ENCODE measurements at places on chromosomes 7 and 10.

GRCh38 chr7:156751319-156751718, 110.7 kb downstream of the RNF32 start:
- DNase-seq, result no peak

GRCh38 chr7:2800220-2800930, 43.7 kb downstream of the GNA12 start:
- no peak for DNase-seq

- no peak for DNase-seq
These were observed 1190.5 kb upstream of the LRRTM3 start for GRCh38 chr10:65735382-65735781.

- DNase-seq, result no peak
These were observed 79.4 kb upstream of the LRRN3 start for GRCh38 chr7:111011520-111011919.

DNA sequence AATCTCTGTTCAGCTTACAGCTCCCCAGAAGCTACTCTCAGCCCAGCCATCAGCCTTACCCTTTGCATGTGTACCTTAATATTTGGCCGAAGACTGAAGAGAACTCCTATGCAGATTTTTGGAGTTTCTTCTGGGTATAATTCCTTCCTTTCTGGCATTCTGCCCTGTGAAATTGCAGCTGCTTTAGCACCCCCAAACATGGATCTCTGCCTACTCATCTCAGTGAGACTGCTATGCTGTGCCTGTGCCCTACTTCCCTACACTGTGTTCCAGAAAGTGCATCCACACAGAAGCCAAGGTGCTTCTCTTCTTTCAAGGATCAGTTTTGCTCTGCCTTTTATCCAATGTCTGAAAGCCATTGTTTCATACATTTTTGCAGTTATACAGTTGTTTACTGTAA, 81.6 kb downstream of the NPY start:
- no peak for DNase-seq

DNA sequence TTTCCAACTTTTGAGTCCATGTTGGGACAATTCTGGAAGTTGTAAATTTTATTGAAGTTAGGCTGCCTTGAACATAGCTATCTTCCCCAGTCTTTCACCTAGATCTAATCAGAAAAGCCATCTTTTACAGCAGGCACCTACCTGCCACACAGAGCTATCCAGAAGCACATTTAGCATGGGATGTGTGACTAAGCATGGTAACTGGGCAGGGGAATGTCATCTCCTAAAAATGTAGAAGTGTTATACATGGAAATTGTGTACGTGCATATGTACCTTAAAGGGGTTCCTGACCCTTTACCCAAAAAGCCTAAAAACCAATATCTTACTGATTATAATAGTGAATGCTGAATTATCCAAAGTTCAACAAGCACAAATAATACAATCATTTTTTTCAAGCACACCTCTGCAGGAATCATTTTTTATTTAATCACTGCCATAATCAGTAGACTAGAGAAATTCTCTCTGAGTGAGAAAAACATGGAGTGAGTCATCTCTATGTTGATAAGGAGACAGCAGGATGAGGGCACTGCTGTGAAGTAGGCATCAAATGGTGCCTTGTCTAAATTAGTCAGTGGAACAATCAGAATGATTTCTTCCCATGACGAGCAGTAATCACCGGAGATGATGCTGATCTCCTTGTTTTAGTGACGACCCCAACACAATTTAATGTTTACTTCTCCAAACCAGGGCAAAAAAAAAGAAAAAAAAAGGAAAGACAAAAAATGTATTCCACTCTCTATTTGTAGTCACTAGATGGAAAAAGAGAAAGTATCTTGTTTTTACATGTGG, 75.9 kb downstream of the SORBS1 start:
- no peak for DNase-seq

DNA sequence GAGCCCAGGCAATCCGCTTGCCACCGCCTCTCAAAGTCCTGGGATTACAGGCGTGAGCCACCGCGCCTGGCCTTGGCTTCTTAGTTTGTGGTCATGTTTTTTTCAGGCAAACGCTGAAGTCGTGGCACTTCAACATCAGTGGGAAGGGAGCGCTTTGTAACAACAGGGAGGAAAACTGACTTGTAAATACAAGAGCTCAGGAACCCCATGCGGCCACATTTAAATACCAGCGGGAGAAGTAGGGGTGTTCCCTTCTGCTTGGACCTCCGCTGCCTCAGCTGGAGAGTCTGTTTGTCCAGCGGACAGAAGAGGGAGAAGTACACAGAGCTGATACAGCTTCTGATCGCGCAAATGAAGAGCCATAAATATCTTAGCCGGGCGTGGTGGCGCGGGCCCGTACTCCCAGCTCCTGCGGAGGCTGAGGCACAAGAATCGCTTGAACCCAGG, 108.7 kb upstream of the KMT2C start:
- DNase-seq, result no peak

DNA sequence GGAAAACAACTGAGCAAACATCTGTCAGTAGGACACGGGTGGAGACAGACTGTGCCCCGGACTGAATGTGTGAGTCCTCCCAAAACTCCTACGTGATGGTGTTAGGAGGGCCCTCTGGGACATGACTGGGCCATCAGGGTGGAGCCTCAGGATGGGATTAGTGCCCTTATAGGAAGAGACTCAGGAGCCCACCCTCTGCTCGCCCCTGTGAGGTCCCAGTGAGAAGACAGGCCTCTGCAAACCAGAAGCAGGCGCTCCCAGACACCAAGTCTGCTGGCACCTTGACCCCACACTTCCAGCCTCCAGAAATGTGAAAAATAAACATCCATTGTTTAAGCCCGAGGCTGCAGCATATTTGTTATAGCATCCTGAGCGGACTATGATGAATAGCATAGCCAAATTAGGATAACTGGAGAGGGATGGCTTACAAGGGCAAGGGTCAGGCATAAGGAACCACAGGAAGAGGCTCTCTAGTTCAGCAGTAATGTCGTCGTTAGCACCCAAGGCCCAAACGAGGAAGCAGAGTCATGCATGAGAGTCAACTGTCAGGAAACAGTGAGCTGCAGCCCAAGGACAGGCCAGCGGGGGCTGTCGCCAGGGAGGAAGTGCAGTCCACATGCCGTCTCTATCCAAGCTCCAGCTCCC, 50.6 kb downstream of the PTPRN2 start:
- no peak for DNase-seq

GRCh38 chr7:46253520-46253919, 332.4 kb upstream of the IGFBP3 start:
- no peak for DNase-seq

GRCh38 chr10:44552726-44553125, 167.8 kb upstream of the CXCL12 start:
- DNase-seq, result no peak

DNA sequence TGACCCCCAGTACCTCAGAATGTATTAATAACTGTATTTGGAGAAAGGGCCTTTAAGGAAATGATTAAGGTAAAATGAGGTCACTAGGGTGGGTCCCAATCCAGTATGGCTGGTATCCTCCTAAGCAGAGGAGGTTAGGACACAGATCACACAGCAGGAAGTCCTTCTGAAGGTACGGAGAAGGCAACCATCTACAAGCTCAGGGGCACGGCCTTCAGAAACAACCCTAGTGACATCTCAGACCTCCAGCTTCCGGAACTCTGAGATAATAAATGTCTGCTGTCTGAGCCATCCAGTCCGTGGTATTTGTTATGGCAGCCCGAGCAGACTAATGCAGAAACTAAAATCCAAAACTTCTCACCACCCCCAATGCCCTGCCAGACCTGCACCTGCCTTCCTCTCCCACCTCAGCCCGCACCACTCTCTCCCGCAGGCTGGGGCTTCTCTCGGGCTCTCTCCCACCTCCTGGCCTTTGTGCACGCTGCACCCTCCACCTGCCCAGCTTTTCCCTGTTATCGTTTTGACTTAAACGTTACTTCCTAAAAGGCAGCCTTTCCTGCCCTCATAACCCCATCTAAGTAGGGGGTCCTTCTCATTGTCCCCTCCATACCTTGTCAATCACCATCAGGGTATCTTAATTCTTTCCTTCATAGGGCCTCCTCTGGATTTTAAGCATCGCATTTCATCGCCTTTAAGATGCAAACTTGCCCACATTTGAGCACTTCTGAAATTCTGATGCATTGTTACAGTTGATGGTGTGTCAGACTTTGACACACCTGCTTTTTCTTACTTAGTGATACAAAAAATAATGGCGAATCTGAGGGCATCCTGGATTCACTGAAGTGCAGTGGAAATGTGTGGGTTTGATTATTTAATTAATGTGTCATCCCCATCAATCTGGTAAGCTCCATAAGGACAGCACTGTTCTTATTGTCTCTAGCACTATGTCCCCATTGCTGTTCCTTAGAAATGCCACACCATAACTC, 32.2 kb upstream of the AQP1 start:
- DNase-seq, result no peak

- no peak for DNase-seq
These were observed 68.7 kb downstream of the CAMK1D start for GRCh38 chr10:12418000-12418399.

DNA sequence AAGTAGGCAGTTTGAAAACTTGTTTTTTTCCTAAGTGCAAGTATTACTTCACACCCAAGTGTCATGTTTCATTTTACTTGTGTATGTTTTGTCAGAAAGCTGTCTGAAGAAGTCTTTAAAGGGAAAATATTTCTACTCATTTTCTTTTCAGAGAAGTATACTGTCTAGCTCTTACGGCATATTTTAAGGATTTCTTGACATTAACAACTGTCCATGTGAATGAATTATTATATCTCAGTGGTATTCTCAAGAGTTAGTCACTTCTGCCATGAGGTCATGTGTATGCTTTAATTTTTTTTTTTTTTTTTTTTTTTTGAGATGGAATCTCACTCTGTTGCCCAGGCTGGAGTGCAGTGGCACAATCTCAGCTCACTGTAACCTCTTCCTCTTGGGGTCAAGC, 229.5 kb downstream of the BICC1 start:
- no peak for DNase-seq

GRCh38 chr10:62719061-62719460, 85.5 kb upstream of the ADO start:
- no peak for DNase-seq

GRCh38 chr7:130491841-130492522, at the start of gene MEST:
Gene MEST, plus strand, starts transcription at chr7:130492085. Its CDS starts 229 bp downstream, at chr7:130492314.
- DNase-seq, result peak; percentile 72

DNA sequence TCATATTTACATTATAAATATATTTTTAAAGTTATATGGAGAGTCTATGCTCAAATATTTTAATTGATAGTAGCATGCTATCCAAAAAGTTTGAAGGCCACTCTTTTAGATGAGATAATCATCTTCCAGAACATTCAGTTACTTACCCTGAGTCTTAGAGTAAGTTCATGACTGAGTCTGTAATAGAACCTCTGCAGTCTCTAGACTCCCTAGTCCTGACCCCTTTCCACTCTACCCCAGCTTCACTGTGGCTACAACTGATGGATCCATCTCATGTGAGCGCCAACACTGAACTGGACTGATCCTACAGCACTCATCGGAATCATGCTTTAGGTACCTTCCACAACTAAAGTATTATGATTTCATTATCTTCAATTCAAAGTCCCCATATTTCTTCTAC, 10.1 kb downstream of the HACD1 start:
- no peak for DNase-seq

- DNase-seq, result no peak
These were observed 104.3 kb downstream of the CUL2 start for GRCh38 chr10:34985823-34986222.

GRCh38 chr7:118285358-118285757, 60.9 kb downstream of the ANKRD7 start:
- no peak for DNase-seq

- DNase-seq, result no peak
These were observed 294.6 kb downstream of the PTEN start for GRCh38 chr10:88157981-88158465.

- DNase-seq, result peak; percentile 59
These were observed 90.1 kb downstream of the FOXL3 start for GRCh38 chr7:380139-380485.

GRCh38 chr10:50610368-50610767, 13.4 kb downstream of the SGMS1 start:
- DNase-seq, result no peak

DNA sequence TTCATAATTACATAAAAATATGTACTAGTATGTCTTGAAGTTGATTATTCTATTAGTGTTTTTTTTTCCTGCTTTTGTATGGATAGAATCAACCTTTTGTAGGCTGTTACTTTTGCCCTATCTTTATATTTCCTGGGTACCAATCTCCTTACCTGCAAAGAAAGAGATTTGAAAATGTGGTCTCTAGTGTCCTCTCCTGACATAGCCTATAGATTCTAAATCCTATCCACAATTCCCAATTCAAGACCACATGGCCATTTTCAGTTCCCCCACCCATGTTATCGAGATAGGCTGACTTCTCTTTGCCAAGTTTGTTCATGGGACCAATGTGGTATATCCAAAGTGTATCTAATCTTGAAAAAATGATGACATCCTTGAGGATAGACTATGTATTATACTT, 269.4 kb upstream of the SEMA3D start:
- no peak for DNase-seq

- DNase-seq, result no peak
These were observed 2.1 kb downstream of the ENTPD7 start for GRCh38 chr10:99661377-99661763.

DNA sequence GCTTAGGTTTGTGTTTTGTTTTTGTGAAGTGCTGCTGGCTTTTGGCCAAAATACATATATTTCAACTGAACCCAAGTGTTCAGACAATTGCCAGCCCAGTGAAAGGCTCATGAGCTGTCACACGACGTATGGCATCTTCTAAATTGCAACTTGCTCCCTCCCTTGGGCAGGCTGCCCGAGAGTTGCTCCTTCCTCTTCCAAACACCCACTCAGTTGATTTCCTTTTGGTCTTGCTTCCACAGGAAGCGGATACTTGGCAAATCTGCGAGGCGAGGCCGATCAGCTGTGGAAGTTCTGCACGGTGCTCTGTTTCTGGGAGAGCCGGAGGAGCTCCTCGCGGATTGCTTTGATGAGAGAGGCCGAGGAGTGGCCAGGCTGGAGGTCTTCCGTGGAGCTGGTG, 39.6 kb upstream of the ATP6V0A4 start:
- DNase-seq, result peak; percentile 11

GRCh38 chr10:15254808-15255648, 86.5 kb upstream of the NMT2 start:
- peak; percentile 6 for DNase-seq

- DNase-seq, result peak; percentile 6
These were observed 1.7 kb downstream of the ZNF777 start for GRCh38 chr7:149459201-149459539.

DNA sequence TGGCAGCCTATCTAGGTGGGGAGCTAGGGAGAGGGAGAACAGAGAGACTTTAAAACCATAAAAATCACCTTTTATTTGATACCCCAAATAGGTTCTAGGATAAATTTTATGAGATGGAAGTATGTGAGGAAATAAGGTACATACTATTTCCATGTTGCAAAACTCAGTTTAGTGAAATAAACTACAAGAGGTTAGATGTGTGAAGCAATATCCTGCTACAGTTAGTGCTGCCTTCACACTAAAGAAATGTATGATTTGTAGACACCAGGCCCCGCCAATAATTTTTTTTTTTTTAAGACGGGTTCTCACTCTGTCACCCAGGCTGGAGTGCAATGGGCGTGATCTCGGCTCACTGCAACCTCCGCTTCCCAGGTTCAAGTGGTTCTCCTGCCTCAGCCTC, 34.4 kb upstream of the RSBN1L start:
- no peak for DNase-seq

- DNase-seq, result no peak
These were observed 155.7 kb upstream of the FGFR2 start for GRCh38 chr10:121753726-121754476.

GRCh38 chr7:128164061-128164954, 76.8 kb upstream of the LEP start:
- DNase-seq, result no peak

- no peak for DNase-seq
These were observed 10.5 kb upstream of the ZMIZ2 start for GRCh38 chr7:44738051-44738723.

- no peak for DNase-seq
These were observed 40.3 kb downstream of the SHOC2 start for GRCh38 chr10:110959379-110960332.

GRCh38 chr10:50636618-50637579, 13.1 kb upstream of the SGMS1 start:
- DNase-seq, result no peak

All from right kidney (tissue), 9 donors.